ENCODE measurements at places on chromosomes 2 and 18.
A peak's percentile ranks its signal among the peaks of the same experiment; 100 is the strongest.

- no peak for DNase-seq
Observed at GRCh38 chr2:197216361-197216979, 94.1 kb downstream of the ANKRD44 start.

DNA sequence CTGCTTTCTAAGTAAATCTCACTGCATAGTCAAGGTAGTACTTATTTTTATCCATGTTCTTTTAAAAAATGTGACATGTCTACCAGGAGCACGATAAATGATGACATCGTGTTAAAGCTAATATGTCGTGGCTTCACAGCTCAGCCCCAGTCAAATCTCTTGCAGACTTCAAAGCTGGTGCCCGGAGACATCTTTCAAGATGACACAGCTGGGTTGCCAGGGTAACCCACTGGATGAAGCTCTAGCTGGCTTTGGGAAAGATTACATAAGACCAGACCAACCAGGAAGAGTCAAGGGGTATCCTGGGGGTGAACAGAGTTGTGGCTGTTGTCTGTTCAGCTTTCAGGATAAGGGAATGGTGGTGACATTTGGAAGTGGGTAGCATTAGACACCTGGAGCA lies 67.8 kb downstream of the VSNL1 start:
- DNase-seq, result no peak

DNA sequence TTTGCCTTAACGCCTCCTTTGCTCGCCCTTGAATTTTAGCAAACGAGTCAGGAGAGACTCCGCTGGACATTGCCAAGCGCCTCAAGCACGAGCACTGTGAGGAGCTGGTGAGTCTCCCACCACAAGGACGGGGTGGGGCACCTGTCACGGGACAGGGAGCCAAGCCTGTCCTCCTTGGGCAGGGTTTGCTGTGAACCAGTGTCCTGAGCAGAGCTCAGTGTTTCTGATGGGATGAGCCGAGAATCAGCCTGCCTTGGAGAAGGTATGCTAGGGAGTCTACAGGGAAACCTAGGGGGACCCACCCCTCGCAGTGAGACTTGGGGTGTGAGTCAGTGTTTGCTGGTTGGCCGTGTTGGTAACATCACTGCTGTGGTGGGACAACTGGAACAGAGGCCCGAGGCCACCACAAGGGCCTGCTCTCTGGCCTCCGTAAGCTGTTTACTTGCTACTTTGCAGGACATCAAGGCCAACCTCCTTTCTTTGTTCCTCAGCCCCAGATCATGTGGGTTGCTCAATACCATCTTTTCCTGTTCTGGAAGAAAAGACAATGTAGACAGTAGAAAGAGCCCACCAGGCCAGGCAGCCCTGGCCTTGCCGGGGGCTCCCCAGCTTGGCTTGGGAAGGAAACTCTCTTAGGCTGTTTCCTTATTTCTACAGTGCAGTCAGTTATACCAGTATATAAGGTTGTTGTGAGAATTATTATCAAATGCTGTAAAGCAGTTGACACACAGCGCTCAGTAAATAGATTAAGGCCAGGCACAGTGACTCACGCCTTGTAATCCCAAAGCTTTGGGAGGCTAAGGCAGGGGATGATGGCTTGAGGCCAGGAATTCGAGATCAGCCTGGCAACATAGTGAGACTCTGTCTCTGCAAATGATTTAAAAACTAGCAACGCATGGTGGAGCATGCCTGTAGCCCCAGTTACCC lies 42.4 kb downstream of the ITGB1BP1 start:
- peak; percentile 94 for DNase-seq

- peak; percentile 67 for DNase-seq
Observed at GRCh38 chr2:174610243-174610995, 12.8 kb upstream of the WIPF1 start.

DNA sequence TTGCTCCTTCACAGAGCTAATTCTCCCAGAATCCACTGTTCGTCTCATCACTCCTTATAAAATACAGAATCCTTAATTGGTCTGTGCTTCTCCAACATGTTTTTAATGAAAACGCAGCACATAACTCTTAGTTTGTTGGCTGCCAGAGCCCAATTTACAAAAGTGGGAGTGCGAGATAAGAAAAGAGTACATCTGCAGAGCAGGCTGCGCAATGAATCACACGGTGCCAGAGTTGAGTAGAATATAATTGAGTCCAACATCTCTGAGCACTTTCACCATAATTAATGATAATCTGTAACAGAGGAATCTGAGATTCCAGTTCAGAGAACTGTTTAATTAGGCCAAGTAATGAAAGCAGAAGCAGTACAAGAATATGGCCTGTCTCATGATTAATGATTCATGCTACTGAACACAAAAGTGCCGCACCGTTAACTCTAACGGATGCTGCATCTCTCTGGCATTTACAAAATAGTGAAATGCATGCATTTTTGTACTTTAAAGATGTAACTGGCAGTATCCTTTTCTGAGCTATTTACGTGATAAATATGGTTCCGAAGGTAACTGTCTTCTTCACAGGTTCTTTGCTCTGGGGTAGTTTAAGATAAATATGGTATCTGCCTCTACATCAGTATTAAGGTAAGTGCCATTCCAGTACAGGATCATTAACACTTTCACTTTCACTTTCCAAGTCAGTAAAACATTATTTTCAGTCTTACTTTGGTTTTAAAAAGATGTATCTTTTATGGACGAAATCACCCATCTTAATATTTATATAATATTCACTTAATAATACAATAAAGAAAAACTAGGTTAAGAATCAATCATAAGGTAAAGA lies 785.6 kb downstream of the NR4A2 start:
- no peak for DNase-seq

DNA sequence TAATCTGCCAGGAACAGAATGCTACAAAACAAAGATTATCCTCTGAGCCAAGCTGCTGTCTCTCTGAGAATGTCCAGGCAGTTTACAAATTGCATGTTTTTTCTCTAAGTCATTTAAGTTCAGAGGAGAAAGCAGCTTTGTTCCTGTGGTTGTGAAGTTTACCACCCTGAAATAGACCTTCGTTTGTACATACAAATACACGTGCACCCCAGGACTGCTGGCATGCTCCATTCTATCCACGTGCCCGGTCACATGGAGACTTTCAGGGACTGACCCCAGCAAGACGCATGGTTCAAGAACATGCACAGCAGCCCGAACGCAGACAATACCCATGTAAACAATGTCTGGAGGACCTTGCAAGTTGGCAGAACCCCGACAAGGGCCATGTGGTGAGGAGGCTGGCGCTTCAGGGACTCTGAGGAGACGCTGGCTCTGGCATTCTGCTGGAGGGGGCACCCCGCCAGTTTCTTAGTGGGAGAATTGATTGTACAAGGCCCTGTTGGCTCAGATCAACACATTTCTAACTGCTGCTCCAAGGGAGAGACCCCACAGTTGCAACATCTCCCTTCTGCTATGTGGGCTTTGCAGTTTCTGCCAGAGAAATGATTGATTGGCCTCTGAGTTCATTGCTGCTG lies 33.3 kb downstream of the FAM178B start:
- DNase-seq, result no peak

- DNase-seq, result peak; percentile 54
Observed at GRCh38 chr2:167506395-167506794, 618.1 kb downstream of the XIRP2 start.

DNA sequence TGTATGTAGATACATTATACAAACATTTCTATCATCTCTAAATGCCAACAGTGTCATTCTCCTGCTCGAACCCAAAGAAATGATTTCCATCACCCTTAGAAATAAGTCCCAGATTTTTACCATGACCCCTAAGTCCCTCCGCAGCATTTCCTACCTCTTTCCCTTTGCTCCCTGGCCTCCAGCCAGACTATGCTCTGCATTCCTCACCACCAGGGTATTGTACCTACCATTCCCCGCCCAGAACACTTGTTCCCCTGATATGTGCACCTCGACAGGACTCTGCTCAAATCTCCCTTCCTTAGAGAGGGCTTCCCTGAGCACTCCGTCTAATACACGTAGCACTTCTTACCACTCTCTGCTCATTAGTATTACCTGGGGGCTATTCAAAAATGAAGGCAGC lies 630.2 kb downstream of the ARHGAP15 start:
- DNase-seq, result no peak

DNA sequence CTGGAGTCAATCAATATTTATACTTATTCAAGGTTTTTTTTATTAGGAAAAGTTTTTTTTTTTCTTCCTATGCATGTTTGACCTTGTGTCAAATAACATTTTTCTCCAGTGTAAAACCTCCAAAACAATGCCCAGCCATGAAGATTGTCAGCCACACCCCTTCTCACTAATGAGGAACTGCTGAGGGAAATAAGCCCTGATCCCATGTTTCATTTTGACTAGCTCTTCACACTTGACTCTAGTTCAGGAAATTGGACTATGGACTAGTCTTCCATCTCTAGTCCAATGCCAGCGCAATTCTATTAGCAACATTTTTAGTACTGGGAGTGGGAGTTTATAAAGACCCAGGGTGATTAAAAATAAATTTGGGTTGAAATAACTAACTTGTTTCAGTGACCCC lies 275.6 kb upstream of the CXCR4 start:
- no peak for DNase-seq

- DNase-seq, result no peak
Observed at GRCh38 chr18:12029786-12030584, 48.7 kb downstream of the IMPA2 start.

DNA sequence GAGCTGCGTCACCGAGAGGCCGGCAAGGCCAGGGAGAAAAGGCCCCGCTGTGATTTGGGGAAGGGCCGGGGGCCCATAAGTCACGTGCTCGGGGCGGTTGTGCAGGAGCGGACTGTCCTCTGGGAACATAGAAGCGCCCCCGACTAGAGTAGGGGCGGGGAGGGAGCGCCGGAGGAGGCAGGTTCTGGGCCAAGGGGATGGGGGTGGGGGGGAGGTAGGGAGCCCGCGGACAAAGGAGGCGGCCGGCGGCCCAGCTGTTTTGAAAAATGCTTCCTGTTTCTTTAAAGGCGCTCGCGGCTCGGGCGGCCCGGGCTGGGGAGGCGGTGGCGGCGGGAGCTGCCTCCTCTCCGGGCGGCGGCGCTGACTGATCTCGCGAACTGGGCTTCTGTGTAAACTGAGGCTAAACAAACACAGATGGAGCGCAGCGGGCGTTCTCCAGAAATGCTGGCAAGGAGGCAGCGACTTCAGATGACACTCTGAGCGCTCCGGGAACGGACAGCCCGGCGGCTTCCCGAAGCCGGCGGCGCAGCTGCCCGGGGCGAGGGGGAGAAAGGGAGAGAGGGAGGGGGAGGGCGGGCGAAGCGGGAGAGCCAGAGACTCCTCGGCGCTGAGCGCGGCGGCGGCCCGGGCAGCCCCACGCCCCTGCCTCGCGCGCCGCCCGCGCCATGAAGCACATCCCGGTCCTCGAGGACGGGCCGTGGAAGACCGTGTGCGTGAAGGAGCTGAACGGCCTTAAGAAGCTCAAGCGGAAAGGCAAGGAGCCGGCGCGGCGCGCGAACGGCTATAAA lies at the start of gene ATOH8:
ATOH8 (plus strand) TSS at position 467 of the 788 bp plus-strand sequence; CDS start at position 666, 199 bp downstream.
- DNase-seq, result peak; percentile 59

GRCh38 chr18:42657551-42657950 lies 457.9 kb downstream of the RIT2 start:
- DNase-seq, result no peak

- DNase-seq, result no peak
Observed at GRCh38 chr2:67289271-67289670, 107.9 kb upstream of the ETAA1 start.

- DNase-seq, result no peak
Observed at GRCh38 chr18:58175786-58176176, 131.8 kb downstream of the NEDD4L start.

- no peak for DNase-seq
Observed at GRCh38 chr18:2871111-2871720, 24.4 kb downstream of the EMILIN2 start.

GRCh38 chr2:235659767-235660322 lies 166.0 kb downstream of the AGAP1 start:
- DNase-seq, result peak; percentile 85

DNA sequence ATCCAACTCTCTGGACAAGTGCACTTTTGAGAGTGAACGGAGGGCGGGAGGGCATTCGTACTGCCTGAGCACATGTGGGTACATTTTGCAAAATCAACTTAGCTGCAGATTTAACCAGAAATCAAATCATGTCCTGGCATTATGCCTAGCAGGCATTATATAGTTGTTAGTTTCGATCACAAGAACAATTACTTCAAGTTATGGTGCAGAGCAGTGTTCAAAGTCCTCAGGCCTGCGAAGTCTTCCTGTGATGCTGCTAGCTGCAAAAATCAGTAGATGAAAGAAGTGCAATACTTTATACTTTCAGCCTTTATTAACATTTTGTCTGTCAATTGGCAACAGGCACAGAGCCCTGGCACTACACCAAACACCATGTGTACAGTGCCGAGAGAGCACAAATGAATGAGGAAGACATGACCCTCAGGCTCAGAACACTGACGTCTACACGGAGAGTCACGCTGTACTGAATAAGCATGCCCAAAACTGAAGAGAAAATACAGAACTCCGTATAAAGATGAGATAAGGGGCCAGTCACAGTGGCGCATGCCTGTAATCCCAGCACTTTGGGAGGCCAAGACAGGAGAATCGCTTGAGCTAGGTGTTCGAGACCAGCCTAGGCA lies 92.1 kb upstream of the CREB1 start:
- DNase-seq, result no peak

GRCh38 chr18:54032412-54032811 lies 192.1 kb downstream of the MBD2 start:
- DNase-seq, result peak; percentile 35

DNA sequence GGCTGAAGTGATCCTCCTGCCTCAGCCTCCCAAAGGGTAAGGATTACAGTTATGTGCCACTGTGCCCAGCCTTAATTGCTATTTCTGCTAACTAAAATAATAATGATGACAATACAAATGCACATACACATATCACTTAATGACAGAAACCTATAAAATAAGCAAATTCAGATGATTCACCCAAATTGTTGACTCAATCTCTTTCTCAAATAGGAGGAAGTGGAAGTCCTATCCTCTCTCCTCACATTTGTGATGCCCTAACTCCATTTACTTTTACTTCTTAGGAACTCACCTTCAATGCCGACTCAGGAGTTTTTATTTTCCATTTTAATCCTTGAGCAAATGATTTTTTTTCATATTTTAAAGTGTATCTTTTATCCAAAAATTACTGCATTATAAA lies 24.5 kb upstream of the RAPH1 start:
- no peak for DNase-seq

- no peak for DNase-seq
Observed at GRCh38 chr2:167480232-167480985, 592.1 kb downstream of the XIRP2 start.

GRCh38 chr2:24725956-24726355 lies 67.2 kb downstream of the PTRHD1 start:
- no peak for DNase-seq
